ENCODE measurements at places on chromosomes 11 and 22.
A peak's percentile ranks its signal among the peaks of the same experiment; 100 is the strongest.

DNA sequence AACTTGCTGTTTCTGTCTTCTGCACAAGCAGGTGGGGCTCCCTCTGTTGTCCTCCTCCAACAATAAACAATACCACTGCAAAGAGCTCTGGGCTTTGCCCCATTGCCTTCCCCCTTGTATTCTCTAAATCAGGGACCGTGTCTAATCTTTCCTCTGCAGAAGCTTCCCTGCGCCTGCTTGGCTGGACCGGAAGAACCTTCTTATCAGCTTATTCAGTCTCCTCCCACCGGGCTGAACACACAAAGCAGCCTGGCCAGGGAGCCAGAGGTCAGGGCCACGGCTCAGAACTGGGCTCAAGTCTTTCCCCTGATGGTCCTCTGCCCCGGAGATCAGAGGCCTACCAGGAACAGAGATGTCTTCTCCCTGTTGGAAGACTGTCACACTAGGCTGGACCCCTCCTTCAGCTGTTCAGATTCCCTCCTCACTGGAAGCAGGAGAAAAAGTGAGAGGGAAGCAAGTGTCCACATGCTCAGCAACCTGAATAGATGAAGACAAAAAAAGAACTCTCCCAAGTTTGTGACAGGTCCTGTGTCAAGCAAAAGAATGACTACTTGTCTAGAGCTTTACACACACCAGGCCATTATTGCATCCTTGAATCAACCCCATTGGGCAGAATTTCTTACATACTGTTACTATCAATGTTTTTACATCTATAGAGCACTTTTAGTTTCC lies 63.7 kb downstream of the RAB30 start:
- no peak for DNase-seq

DNA sequence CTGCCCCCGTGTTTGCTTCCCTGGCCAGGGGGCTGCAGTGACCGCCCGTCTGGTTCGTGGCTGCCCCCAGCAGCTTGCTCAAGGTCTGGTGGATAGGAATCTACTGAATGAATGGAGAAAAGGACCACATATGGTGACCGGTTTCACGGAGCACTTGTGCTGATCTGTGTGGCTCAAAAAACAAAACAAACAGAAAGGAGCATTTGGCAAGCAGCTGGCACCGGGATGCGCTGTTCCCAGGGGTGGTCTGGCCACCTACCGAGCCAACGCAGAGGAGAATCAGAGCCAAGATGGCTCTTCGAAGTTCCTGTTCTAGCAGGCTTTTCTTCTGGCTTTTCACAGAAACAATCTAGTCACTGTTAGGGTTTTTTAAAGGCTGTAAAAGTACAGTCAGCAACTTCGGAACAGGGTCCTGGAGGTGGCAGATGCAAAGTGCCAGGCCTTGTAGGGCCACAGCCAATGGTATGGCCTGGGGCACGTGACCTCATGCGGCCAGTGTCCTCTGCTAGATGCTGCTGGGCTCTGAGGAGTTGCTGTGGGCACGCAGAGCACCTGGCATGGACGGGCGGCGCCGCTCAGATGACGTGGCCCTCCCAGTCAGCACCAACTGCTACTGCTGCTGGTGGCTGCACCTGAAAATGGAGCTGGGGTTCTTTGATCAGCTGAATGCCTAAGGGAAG lies 27.3 kb upstream of the PACSIN2 start:
- DNase-seq, result no peak

DNA sequence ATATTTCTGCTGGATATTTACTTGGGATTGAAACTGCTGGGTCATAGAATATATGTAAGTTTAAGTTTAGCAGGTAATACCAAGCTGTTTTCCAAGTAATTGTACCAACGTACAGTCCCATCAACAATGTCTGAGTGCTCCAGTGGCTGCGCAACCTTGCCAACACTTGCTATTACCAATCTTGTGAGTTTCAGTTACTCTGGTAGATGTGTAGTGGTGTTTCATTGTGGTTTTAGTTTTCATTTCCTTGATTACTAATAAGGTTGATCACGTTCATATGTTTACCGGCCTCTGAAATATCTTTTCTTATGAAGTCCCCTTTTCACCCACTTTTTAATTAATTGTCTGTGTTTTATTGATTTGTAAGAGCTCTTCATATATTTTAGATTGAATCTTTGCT lies 370.6 kb upstream of the CADM1 start:
- no peak for DNase-seq

DNA sequence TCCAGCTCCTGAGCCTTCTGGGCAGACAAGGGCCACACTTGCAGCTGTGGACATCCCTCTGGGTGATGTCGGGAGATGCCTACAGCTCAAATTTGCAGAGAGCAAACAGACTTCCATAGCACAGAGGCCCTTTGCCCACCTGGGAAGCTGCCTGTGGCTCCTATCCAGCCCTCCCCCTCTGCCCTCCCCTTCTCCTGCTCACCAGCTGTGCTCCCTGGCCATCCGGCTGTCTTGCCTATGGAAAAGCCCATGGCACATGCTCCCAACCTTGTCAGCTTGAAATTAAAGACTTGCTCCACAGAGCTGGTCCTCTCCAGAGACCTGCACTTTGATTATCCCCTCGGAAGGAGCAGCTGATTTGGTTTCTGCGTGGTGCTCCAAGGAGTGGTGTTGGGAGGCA lies 118.9 kb upstream of the NECTIN1 start:
- no peak for DNase-seq

DNA sequence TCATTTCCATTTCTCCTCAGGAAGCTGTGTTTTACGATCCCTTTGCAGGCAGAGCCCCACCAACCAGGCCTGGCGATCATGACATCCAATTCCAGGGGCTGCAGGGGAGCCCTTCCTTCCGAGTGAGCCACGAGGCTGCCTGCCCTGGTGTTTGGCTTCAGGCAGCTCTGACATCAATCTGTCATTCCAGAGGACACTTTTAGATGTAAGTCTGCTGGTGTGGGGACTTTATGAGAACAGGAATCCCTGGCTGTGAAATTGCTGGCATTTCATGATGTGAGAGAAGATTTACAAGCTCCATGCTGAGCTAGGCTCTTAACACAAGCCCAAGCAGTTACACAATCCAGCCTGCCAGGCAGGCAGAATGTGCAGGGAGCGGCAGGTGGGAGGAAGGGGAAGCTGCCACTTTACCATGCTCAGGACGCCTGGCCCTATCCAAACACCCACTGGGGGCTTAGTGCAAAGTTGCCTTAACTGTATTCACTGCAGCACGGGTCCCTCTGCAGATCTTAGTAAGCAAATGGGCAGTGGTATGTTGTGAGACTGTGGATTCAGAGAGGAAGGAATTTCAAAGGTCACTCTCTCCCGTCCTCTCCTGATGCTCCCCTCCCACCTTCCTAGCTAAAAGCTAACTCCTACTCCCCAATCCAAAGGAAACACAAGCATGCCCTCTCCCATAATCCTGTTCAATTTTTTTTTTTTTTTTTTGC lies 43.4 kb upstream of the MICAL2 start:
- DNase-seq, result no peak

DNA sequence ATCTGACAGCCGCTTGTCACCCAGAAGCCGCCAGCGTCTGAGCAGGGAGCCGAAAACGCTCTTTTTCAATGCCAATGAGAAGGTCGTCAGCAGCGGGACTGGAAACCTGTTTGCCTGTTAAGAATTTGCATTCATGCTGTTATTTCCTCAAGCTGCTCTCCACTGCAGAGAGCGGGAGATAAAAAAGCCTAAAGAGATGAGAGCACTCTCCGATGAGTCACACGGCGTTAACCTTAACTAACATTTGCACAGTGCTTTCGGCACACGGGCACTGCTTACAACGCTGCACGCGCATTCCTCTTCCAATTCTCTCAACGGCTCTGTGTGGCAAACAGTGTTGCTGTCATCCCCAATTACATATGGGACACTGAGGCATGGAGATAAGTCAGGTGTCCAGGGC lies 40.0 kb upstream of the RTL6 start:
- DNase-seq, result no peak

DNA sequence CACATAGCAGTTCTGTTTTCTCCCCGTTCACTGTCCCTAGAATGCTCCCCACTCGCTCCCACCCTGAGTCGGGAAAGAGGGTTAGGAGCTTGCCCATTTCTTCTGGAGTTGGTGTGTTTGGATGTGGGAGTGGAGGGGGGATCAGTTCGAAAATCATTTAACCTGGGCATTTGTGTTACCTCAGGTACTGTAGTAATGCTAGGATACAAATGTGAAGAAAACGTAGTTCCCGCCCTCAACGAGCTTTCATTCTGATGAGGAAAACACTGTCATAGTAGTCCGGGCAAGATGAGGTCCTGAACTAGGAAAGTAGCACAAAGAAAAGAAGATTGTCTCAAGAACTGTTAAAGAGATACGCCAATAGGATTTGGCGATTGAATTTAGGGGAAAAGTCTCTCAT lies 539 bp downstream of the SDHD start:
- no peak for DNase-seq

DNA sequence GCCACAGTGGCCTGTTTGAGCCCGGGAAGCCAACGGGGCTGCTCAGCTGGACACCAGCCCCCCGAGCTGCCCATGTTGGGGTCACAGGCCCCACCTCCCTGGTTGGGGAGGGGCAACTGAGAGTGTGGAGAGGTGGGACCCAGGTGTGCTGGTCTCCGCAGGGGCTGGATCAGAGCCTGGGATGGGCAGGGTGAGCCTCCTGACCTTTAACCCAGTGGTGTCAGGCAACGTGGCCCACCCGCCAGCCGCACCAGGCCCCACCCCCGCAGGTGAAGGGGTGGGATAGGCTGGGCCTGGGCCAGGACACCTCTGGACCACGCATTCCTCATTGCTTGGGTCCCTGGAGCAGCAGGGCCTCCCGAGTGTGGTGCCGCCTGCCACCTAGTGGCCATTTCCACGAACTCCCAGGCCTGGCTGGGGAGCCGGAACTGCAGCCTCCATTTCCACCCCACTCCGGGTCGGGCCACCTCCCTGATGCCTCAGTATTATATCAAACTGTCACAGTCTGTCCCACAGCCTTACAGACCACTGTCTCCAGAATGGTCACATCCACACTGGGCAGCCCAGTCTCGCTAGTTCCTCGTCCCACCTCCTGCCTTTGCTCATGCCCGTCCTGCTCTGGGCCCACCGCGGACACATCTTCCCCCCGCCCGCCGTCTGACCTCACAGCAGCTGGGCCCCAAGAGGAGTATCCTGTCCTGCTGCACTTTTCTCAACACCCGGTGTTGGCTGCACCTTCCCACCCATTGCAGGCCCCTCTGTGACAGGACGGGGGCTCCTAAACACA lies 13.3 kb upstream of the PPP6R3 start:
- DNase-seq, result peak; percentile 69

DNA sequence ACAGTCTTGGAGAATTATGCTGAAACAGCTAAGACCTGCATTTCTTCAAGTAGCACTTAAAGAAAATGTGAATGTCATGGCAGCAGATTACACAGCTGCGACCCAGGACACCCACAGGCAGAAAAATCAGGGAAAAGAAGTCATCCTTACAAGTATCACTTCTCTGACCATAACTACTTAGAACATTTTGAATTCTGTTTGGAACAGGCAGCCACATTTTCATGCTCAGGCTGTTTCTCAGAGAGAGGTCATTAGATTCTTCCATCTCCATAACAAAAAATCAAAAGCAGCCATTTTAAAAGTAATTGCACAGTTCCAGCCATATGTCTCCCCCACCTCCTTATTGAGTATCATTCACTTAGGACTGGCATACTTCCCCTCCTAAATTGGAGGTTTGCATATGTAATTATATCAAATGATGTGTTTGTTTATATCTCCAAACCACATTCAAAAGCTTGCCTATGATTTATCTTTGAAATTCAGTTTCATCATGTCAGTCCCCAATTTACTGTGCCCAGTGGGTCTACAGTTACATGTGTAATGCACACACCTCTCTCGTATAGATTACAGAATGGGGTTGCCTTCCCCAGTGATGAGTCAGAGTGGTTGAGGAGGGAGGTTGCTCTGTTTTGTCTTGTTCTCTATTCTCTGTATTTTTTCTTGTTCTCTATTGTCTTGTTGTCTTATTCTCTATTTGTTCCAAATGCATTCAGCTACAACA lies 276.5 kb upstream of the MTNR1B start:
- no peak for DNase-seq
